Stimulated activated CD4-positive, alpha-beta T cell treated with anti-CD3 and anti-CD28 coated beads, Interleukin-12 subunit alpha, Interleukin-12 subunit beta, amount 100 ng/mL, for 48 hours (primary cell): ENCODE measurements at places on chromosomes 5 and 9.

DNA sequence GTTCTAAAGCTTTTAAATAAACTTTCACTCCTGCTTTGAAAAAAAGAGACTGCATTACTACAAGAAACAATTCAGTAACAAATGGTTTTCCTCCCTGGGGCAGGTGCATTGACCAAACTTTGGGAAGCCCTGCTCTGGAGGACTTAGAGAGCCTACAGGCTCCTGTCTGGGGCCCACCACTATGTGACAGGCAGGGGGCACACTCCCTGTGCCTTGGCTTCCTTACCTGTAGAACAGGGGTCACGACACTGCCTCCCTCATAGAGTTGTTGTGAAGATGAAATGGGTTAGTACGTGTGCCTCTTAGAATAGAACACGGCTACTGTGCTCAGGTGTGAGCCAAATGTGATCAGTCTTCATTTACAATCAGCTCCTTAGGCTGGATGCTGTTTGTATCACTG is 130.1 kb downstream of the GPBP1 start:
- no peak for DNase-seq

DNA sequence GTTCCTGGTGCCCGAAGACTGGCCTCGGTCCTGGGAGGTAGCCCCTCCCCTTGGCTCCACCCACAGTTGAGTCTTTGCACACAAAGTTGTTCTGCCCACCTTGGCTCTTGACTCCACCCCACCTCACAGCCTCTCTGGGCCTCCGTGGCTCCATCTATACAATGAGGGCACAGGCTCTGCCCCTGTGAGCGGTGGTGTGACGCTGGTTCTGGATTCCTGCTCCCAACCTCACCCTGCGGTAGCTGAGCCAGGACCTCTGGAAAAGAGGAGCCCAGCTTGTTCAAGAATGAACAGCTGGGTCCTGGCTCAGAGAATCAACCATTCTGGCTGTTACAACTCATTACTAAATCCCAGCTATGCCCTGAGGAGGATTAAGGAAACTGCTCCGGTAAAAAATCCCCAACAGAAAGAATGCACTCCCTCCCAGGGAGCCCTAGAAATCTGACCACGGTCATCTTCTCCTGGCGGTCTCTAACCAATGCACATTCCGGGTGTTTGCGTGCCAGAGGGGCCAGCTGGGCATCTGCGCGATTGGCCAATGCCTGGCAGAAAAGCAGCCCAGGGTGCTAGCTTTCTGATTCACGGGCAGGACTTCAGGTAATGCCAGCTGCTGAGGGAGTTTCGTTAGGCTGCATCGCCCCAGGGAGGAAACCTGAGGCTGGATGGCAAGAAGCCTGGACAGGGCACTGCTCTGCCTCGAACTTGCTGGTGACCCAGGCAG is 9.9 kb upstream of the GRHPR start:
- DNase-seq, result no peak

GRCh38 chr9:125996791-125997190 is 249.6 kb downstream of the PBX3 start:
- DNase-seq, result no peak

DNA sequence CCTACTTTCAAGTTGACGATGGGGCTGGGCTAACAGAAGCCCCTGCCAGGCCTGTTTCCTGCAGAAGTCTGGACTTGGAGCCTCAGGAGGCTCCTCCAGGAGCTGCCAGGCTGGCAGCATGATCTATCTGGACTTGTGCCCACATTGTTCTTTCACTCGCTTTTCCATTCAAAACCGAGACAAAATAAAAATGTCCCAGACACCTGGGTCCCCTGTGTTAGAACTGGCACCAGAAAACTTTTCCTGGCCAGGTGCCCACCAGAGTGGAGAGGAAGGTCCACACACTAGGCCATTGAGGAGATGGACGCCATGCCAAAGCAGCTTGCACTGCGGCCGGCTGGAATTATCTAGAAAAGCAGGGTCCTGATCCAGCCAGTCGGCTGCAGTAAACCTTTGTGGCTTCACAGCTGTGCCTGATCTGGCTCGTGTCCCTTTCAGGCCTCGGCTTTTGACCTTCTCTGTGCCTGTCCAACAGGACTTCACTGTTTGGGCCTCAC is 78.2 kb downstream of the GCNT1 start:
- no peak for DNase-seq

DNA sequence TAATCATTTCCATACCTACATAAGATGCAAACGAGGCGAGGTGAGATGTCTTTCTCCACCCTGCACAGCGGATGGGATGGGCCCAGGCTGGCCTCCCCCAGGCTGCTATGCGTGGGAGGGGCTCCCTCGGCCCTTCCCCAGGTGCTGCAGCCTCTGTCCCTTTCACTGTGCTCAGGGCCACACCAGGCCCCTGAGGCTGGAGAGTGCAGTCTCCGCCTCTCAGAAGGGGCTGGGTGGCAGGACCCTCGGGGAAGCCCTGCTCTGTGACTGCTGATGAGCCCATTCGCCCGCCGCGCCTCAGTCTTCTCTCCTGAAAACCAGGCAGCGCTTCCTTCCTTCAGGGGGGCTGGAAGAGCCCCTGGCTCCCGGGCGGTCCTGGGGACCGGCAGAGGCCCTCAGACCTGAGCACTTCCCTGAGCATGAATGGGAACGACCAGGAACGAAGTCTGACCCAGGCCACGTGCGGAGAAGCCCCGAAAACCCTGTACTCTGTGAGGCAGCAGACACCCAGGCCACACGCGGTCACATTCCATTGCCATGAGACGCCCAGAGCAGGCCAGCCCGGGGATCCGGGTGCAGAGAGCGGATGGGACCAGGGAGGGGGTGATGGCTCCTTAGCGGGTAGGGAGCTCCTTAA is 21.9 kb upstream of the NOTCH1 start:
- DNase-seq, result no peak
